ENCODE measurements at places on chromosomes 16 and 17.

DNA sequence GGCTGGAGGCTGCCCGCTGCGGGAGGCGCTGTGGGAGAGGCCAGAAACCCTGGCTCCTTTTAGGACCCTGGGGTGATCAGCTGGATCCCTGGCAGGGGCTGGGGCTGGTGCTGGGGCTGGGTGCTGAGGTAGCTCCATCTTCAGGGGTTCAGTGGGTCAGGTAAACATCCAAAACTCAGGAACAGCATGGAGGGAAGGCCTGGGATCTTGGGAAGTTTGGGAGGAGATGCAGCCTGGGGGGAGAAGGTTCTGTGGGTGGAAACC, 21.0 kb downstream of the ADGRG5 start:
- DNase-seq: no peak

DNA sequence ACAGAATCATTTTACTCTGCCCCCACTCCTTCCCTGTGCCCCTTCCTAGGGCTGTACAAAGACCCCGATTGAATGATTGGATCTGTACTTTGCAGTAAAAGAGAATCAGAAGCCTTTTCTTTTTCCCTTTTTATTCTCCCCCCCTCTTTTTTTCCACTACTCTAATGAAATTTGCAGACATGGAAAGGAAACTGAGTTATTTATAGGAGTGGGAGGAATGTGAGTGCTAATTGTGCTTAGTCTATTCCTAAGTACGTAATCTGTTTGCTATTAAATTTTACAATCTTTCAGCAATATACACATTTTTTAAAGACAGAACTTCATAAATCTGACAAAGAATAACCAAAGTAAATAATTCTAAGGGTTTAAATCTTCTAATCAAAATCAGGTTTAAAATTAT, 314.3 kb downstream of the MAP2K6 start:
- no peak for DNase-seq

GRCh38 chr17:6041246-6041645, 28.9 kb upstream of the WSCD1 start:
- DNase-seq: no peak

DNA sequence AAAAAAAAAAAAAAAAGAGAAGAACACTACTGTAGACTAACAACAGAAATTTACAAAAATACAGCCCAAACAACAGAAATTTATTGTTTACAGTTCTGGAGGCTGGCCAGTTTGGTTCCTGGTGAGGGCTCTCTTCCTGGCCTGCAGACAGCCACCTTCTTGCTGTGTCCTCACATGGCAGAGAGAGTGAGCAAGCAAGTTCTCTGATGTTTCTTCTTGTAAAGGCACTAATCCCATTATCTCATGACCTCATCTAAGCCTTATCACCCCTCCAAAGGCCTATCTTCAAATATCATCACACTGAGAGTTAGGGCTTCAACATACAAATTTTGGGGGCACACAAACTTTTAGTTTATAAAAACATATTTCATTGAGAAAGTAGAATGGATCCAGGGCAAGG, 7.3 kb downstream of the ARSG start:
- no peak for DNase-seq

DNA sequence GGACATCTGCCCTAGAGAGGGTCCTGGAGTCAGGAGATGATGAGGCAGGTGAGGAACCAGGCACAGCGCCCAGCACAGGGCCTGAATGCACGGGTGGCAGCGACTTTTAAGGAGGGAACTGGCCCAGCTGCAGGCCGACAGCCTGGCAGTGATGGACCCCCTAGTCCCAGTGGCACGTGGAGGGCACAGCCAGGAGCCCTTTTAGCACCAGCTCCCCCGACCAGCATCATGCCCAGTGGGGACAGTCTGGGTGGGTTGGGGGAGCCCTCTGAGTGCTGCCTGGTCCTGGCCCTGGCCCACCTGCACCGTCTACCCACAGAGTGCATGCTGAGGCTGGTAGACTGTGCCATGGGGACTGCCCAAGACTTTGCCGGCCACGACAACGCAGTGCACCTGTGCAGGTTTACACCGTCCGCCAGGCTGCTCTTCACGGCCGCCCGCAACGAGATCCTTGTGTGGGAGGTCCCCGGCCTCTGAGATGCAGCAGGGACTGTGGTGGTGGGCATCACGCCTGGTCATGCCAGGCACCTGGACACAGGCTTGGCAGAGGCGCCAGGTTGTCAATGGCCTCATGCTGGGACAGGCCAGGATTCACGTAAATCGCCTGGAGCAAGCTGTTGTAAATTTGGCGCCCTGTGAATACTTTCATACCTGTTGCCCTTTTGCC, 686 bp upstream of the RHOT2 start:
- DNase-seq: no peak

DNA sequence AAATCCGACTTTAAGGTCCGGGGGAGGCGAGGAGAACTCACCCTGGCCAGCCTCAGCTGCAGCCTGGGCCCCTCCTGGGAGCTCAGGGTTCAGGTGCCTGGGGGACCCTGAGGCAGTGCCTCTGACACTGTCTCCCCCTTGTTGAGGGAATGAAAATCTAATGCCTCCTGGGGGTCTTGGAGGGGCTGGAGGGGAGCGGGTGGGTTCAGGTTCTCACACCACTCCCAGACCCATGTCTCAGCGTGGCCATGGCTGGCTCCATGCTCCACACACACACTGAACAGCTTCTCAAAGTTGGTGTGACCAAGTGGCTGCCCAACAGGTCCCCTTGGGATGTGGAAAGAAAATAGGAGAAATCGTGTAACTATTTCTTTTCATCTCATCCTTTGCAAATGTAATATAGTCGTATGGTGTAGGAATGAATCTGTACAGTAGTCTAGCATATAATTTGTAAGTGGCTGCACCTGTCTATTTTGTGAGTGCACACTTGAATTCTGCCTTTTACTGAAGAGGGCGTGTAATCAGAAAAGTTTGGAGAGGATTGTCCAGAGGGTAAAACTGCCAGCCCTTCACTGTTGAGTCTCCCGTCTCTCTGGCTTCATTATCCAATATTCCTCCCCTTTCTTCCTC, 788 bp upstream of the PRCD start:
- no peak for DNase-seq

DNA sequence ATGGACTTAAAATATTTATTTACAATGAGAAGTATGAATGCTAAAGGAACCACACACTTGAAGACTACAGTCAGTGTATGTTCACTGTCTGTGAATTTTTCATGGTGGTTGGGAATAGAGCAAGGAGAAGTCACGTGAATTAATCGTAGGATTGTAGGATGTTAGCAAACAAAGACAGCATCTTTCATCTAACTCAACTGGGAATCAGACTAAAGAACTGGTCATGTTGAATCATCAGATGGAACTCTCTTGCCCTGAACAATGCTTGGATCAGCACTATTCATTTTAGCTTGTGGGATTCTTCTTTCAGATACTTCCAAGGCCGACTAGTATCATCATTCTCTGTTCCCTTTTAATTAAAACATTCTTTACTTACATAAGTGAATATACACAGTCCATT, 18.1 kb downstream of the KCNJ2 start:
- no peak for DNase-seq

GRCh38 chr17:33080091-33080490, 88.4 kb downstream of the SPACA3 start:
- DNase-seq: no peak

- DNase-seq: peak; percentile 89
Measured at GRCh38 chr17:72976971-72977770, 115.3 kb downstream of the SLC39A11 start.

DNA sequence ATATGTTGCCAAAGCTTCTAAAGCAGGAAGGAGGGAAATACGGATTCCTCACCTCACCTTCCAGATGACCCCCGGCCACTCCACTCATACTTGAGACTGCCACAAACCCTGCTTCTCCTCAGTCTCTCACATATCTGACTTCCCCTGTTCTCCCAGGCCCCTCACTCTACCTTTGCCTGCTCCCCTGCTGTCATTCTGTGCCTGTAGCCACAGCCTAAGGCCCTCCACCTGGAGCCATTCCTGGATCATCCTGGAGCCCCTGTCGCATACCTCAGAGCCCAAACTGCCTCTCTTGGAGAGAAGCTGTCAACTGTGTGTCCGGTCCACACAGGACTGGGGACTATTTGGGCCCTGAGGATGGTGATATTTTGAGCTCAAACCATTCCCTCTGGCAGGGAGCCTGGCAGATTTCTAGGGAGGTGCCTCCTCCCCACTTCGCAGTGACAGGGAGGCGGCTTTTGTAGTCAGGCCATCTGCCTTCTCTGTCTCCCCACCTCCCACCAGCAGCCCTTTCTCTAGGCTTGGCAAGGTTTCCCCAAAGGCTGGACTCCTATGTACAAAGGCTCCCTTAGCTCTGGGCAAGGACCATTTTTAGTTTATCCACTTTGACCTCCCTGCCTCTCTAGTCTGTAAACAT, 2.3 kb upstream of the MED24 start:
- no peak for DNase-seq

DNA sequence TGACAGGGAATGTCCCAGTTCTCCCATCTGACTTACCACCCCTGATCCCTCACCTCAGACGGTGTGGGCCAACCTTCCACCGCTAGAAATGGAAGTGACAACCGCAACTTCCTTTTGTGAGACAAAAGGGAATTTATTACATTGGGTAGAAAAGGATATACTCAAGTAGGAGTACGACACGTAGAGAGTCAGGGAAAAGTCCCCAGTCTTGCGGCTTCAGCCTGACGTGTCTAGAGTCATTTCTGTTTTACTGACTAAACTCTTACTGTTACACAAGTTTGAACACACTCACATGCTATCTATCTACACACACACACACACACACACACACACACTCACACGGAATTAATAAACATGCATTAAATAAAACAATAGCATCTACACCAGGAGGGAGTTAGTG, 178.9 kb downstream of the COPRS start:
- DNase-seq: peak; percentile 50

DNA sequence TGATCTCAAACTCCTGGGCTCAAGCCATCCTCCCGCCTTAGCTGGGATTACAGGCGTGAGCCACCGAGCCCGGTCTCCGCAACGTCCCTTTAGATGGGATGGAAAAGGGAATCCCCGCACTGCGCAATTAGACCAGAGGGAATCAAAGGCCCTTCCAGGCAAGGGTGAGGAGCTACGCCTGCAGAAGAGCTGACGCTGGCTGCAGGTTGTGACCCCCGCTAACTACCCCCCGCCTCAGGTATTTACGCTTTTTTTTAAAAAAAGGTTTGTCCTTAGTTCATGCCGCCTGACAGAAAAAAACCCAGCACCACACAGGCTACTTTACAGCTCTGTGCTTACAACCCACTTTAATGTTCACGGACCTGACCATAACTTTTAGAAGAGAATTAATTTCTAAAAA, 26.9 kb downstream of the ZCCHC14 start:
- DNase-seq: no peak

GRCh38 chr17:73824321-73824720, 180.1 kb upstream of the SDK2 start:
- DNase-seq: no peak

DNA sequence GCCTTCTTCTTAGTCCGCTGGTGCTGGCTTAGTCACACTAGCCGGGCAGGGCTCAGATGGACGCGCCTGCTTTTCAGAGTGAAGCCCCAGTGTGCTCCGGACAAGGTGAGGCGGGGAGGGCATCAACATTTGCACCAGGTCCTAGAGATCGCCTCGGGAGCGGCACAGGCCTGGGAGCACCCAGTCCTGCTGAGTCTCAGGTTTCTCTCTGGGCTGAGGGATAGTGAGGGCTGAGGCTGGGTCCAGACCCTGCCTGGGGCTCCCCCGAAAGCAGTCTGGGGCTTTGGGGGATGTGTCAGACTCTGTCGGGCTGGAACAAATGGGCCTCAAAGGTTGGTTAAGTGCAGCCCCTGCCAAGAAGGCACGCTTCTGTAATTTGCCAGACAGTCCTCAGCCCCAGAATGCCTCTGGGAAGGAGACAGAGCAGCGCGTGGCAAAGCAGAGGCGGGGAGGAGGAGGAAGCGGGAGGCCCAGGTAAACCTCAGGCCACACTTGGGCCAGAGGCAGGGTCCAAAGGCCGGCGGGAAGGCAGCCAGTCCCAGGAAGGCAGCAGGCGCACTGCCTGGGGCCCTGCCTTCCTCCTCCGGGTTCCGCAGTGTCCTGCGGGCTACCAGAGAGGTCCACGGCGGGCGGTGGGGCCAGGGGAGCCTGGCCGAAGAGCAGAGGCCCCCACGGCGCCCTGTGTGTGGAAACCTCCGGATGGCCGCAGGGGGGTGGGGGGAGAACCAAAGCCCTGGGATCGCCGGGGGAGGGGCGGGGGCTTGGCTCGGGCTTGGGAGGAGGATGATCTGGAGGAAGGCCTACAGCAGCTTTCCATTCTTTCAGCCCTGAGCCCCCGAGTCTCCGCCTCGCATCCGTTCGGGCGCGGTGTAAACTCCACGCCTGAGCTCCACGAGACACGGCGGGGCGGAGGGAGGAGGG, 39.5 kb upstream of the ATP2A3 start:
- no peak for DNase-seq

DNA sequence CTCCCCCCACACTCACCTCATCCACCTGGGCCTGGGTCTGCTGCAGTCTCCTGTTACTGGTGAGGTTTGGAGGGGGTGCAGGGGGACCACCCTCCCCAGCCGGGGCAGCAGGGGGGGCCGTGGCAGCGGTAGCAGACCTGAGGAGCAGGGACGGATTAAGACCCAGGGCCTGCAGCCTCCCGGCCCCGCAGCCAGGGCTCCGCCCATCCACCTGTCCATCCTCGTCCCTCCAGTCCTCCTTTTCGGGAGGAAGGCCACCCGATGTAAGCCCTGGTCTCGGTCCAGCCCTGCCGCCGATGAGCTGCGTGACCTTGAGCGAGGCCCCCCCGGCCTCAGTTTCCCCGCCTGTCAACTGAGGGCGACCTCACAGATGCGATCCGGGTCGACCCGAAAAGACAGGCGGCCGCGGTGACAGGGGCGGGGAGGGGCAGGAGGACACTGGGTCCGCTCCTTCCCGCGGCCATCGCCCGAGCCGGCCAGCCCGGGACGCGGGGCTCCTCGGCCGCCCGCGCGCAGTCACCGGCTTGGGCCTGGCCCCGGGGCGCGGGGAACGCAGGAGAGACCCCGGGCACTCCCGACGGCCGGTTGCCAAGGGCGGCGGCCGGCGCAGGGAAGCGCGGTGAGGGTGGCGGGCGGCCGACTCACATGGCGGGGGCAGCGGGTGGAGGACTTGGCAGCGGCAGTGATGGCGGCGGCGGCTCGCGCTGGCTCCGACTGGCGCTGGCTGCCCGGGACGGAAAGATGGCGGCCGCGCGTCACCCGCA, at the start of gene VAMP2:
VAMP2 (minus strand) TSS at position 716 of the 764 bp plus-strand sequence; CDS start at position 647, 69 bp downstream.
- DNase-seq: peak; percentile 63

GRCh38 chr16:11361701-11362451, 16.6 kb downstream of the RMI2 start:
- DNase-seq: peak; percentile 82

DNA sequence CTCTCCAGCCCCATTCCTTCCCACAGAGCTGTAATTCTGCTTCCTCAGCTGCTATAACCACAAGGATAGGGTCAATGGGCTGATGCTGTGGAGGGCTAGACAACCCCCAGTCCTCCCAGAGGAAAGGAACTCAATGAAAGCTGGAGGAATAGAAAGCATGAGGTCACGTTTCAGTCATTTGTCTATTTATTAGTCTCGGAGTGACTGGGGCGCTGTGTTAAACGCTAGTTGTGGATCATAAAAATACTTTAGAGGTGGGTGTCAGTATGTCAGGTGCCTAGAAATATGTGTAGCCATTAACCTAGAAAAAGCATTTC, 787 bp upstream of the CCL3L1 start:
- DNase-seq: peak; percentile 61

Data from NB4 (cell line).